ENCODE measurements at places on chromosomes 5 and 9.

DNA sequence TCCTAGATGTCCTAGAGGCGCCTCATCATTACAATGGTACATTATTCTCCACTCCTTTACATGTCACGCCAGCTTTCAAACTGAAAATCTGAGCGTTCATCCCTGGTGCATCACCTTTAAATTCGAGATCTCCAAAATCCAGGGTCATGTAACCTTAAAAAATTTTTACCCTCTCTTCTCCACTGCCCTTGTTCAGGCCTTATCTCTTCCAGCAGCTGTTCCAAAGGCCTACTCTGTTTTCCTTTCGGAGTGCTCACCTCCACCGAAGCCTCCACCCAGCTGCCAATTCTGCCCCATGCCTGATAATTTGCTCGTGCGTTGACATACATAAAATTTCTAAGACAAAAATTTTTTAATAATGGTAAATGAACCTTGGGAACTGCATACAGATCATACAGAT lies 950 bp upstream of the MSH3 start:
- DNase-seq = no peak

GRCh38 chr5:95069021-95069420 lies 215.9 kb downstream of the MCTP1 start:
- DNase-seq = no peak

- DNase-seq = no peak
Measured at GRCh38 chr5:148858106-148858505, 31.7 kb downstream of the ADRB2 start.

- DNase-seq = no peak
Measured at GRCh38 chr5:59684388-59685190, 208.9 kb downstream of the PDE4D start.

- no peak for DNase-seq
Measured at GRCh38 chr5:116371935-116372334, 202.7 kb downstream of the SEMA6A start.

DNA sequence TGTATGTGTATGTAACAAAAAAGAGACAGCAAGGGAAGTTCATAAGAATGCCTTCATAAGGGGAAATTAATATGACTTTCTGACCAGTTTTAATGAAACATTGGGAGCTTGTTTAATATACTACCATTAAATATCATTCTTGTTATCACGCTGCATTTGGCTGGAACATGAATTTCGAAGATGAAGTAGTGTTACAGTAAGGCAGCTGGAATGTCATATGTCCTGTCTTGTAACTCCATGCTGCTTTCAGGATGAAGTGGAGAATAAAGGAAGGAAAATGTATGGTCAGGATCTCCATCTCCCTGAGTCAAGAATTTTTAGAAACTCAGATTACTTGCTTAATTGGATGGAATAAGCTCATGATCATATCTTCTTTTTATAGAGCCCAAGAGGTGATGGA lies 61.5 kb upstream of the DMAC1 start:
- no peak for DNase-seq

DNA sequence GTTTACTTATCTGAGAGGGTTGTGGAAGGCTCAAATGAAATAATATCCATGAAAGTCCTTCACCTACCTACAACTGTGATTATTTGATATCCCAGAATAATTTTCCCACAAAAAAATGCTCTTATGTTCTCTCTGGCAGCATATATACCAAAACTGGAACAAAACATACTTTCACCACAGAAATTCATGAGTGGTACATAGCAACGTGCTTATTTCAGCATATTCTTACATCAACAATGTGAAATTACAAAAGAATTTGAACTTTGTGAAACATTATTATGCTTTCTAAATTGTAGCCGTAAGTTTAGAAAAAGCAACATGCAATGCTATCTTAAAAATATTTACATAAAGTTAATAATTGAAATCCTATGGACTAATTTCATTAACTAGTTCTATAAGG lies 137.1 kb downstream of the GABRB2 start:
- no peak for DNase-seq

- DNase-seq = no peak
Measured at GRCh38 chr5:68041293-68041692, 174.3 kb upstream of the PIK3R1 start.

- DNase-seq = no peak
Measured at GRCh38 chr5:179245031-179245430, 100.2 kb downstream of the ADAMTS2 start.

DNA sequence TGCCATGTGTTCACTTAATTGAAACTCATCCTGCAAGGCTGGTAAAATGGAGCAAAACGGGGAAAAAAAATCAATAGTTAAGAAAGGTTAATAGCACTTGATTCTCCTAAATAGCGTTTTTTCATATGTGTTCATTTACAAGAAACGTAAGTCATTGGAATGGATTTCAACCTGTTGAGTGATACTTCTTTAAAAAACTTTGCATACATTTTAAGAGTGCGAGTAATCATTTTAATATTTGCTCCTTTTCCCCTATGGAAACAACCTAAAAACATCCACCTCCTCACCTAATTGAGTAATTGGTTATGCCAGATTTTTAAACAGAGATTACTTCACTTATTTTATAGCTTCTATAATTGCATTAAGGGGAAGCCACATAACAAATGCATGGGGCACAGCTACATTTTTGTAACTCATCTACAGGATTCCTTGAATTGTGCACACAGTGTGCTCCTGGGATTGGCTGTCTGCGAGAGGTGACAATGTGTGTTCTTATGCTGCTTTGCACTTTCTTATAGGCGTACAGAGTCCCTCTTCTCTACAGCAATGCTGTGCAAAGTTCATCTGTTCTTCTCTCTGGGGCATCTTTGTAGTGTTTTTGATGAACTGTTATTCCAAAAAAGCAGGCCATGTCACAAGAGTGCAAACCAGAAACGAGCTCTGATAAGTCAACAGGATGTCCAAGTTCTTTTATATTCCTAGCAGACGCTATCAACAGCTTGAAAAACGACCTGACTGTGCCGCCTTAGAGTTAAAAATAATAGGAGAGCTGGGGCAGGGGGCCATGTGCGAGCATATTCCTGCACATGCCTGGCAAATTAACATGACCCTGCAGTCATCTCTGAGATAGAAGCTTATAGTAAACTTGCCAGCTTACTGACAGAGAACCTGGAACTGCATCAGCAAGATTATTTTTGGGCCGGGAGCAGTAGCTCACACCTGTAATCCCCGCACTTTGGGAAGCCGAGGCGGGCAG lies 117.9 kb downstream of the GOLPH3 start:
- no peak for DNase-seq

DNA sequence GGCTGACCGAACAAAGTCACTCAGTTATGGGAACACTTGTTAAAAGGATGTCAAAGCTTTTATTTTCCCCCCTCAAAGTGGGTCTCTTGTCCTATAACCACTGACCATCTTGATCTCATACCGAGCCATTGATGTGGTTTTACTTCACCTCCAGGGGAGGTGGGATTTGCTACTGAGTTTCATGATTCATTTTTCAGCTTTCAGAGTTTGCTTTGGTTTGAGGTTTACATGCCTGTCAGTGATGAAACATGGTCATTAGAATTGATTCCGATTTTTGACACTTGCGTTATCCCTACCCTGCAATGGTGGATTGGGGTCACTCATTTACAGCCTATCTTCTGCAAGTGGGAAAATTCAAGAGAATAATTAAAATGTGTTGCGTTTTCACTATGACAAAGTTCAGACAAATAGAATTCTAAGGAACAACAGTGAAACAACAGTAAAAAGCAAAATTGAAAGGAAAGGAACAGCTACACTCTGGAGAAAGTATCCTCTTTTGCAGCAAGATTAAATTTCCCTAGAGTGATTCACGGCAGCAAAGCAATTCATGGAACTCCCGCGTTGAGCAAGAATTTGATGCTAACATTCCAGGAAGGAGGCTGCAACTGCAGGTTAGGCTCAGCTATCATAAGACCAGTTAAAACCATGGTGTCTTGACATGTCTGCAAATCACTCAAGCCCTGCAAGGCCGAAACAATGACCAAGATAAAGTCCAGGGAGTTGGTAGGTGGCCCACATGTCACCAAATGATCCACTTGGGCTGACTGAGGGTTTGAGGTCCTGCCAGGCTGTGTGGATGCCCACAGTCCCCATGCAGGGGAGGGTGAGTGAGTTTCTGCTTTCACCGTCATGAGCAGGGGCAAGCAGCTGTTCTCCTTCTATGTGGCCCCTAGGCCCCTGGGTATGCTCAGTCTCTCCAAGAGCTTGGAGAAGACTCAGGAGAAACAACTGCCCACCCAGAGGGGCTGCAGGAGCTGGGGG lies 9.4 kb downstream of the GADD45G start:
- DNase-seq = no peak

DNA sequence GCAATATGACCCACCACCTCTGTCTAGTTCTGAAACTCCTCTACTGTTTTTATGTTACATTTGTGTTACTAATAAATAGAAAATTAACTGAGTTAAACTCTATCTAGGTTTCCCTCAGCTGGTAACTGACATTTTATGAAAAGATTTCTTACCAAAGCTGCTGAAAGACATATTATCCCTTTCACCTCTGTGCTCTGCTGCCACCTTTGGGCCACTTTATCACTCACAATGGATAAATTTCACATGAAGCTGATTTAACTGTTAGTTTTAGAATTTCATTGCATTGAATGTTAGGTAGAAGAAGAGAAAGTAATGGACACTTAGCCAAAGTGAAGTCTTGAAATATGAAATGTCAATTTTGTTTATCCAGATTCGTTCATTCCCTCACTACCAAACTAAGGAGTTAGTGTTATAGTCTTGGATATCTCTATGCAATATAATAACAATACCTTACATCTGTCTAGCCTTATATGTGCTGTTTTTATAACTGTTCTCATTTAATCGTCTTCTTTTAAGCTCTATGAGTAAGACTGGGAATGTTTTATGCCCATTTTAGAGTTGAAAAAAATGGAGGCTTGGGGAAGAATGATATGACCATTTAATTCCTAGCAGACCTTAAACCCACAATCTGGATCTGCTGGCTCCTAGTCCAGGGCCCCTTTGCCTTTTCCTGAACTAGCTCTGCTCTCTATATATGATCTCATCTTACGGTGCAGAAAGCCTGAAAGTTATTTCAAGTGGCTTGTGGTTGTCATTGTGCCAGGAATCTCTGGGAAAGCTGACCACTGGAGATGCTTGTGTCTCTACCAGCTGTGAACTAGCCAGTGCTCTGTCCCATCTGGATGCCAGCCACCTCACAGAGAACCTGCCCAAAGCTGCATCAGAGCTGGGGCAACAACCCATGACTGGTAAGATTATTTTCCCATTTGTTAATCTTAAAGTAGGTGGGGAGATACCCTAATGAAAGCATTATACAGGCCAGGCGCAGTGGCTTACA lies 97.1 kb downstream of the GOLPH3 start:
- DNase-seq = no peak

- DNase-seq = no peak
Measured at GRCh38 chr9:91185193-91185886, 176.4 kb downstream of the AUH start.

GRCh38 chr9:117929868-117930267 lies 225.7 kb downstream of the TLR4 start:
- no peak for DNase-seq

DNA sequence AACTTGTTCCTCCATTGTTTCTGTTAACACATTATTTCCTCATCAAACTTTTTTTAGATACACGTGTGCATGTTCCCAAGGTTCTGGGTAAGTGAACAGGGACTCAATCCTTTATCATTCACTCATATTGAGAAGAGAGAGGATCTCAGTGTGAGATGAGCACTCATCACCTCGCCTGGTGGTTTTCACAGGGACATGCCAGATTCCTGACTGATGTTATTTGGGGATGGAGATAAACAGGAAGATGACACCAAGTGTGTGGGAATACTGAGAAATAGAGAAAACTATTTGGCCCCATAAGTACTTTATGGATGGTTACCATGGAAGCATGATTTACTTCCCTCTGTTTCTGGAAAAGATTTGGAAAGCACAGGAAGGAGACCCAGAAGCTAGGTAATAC lies 533.3 kb upstream of the DMAC1 start:
- DNase-seq = no peak

- no peak for DNase-seq
Measured at GRCh38 chr5:158698768-158699284, 400.9 kb downstream of the EBF1 start.

DNA sequence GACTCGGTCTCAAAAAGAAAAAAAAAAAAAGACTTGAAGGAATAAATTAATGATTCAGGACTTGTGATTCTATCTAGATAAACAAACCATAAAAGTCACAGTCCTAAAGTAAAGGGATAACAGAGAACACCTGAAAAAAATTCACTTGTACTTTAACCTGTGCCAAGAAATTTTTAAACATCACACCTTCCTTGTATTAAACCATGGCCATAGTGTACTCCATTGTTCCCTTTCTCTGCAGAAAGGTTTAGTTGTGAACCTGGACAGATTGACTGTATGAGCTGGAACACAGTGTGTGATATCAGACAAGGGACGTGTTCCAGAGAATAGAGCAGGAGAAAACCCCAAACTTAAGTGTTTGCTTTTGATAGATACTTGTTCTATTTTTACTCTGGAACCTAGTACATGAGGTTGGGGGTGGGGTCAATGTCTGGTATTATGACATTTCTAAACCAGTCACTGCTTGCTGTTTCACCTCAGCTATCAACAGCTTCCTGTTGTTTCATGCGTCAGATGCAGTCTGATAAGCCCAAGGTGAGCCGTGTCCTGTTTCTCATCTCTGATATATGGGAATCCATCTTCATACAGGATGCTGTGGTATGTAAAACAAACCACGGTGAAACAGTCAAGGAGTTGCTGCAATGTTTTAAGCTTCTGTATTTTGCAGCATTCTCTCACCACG lies 62.5 kb upstream of the ITGA1 start:
- DNase-seq = peak; percentile 9

GRCh38 chr9:76634356-76635054 lies 129.7 kb upstream of the PCA3 start:
- no peak for DNase-seq

- no peak for DNase-seq
Measured at GRCh38 chr5:72693546-72694205, 122.8 kb upstream of the TNPO1 start.

DNA sequence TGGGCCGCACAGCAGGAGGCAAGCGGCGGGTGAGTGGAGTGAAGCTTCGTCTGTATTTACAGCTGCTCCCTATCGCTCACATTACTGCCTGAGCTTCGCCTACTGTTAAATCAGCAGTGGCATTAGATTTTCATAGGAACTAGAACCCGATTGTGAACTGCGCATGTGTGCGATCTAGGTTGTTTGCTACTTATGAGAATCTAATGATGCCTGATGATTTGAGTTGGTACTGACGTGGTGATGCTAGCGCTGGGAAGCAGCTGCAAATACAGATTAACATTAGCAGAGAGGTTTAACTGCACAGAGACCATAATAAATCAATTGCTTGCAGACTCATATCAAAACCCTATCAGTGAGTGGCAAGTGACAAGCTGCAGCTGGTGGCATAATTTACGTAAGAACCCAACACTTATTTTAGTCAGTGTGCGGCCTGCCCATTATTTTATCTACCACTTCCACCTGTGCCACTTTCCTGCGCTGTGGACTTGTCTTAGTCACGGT lies 133.4 kb upstream of the CDH9 start:
- DNase-seq = no peak

Measured in NCI-H1436 (cell line).